ENCODE measurements at places on chromosomes 4 and X. TPM values are rescaled to one million over a fixed set of nuclear protein-coding genes. Genes with fewer than 3 reads are reported as not detected.

- H3K36me3 ChIP-seq, result no peaks in the 10 kb centered on the region
- DNase-seq, result no peak
- H3K4me1 ChIP-seq, result no peaks in the 10 kb centered on the region
- H3K4me3 ChIP-seq, result no peak overlapping the region
These were observed 25.5 kb upstream of the MYOZ2 start for GRCh38 chr4:119110121-119110520.

- no peak for DNase-seq
- no peaks in the 10 kb centered on the region for H3K27me3 ChIP-seq
- no peak overlapping the region for H3K4me3 ChIP-seq
- no peaks in the 10 kb centered on the region for H3K4me1 ChIP-seq
These were observed 15.3 kb downstream of the NPY1R start for GRCh38 chr4:163317110-163317509.

GRCh38 chr4:112130906-112131305 is 14.3 kb upstream of the FAM241A start:
- H3K4me3 ChIP-seq, result no peak overlapping the region
- H3K36me3 ChIP-seq, result no peaks in the 10 kb centered on the region
- DNase-seq, result no peak
- no peaks in the 10 kb centered on the region for H3K27me3 ChIP-seq
- no peaks in the 10 kb centered on the region for H3K4me1 ChIP-seq

DNA sequence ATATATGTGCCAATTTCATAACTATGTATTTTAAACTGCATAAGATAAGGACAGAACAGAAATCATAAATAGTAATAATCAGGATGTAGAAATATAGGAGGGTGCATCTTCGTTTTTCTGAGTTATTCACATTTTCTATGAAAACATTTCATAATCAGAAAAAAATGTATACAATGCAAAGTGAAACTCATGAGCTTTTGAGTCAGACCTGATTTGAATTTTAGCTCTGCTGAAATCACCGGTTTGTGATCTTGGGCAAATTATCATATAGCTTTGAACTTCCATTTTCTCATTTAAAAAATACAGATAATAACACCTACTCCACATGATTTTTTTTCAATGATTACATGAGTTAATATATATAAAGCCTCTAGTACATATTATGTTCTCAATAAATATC is 106.9 kb downstream of the KDR start:
- no peaks in the 10 kb centered on the region for H3K36me3 ChIP-seq
- H3K4me1 ChIP-seq, result no peaks in the 10 kb centered on the region
- no peak for DNase-seq
- no peaks in the 10 kb centered on the region for H3K27me3 ChIP-seq
- no peak overlapping the region for H3K4me3 ChIP-seq

- no peaks in the 10 kb centered on the region for H3K36me3 ChIP-seq
- H3K4me3 ChIP-seq, result no peak overlapping the region
- no peaks in the 10 kb centered on the region for H3K27me3 ChIP-seq
- H3K27ac ChIP-seq, result no peak overlapping the region
- no peak for DNase-seq
- no peaks in the 10 kb centered on the region for H3K4me1 ChIP-seq
These were observed 130.8 kb upstream of the IL1RAPL2 start for GRCh38 chrX:104435249-104435648.

DNA sequence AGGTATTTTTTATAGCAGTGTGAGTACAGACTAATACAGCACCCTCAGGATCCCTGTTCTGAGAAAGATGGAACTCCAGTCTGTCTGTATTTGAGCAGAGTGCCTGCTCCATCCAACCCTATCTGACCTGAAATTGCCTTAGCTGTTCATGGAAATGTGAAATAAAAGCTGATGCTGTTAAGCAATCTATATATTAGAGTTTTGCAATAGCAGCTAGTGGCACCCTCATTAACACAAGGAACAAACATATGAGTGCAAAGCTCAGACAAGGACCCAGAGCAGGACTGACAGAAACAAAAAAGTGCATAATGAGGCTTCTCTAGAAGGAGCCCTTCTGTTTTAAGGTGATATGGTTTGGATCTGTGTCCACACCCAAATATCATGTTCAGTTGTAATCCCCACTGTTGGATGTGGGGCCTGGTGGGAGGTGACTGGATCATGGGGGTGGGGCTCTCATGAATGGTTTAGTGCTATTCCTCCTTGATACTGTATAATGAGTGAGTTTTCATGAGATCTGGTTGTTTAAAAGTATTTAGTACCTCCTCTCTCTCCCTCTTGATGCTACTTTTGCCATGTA is 272.9 kb upstream of the KLF3 start:
- H3K4me3 ChIP-seq, result no peak overlapping the region
- no peaks in the 10 kb centered on the region for H3K36me3 ChIP-seq
- no peak for DNase-seq

DNA sequence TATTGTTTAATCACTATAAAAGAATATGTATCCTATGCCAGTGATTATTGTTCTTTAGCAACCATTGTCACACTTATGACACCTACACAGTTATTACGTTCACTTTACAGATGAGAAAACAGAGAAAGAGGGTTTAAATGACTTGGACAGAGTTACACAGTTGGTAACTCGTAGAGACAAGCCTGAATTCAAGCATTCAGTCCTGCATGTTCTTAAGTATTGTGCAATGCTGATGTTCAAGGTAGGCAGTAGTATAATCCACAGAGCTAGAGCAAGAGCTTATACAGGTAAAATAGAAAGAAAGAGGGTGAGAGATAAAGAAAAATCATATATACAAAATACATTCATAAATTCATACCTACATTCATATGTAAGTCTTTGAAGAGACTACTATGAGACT is 249.8 kb upstream of the ANXA10 start:
- no peak overlapping the region for H3K4me3 ChIP-seq
- H3K36me3 ChIP-seq, result no peaks in the 10 kb centered on the region
- no peak for DNase-seq
- no peak overlapping the region for H3K27ac ChIP-seq
- no peaks in the 10 kb centered on the region for H3K4me1 ChIP-seq

DNA sequence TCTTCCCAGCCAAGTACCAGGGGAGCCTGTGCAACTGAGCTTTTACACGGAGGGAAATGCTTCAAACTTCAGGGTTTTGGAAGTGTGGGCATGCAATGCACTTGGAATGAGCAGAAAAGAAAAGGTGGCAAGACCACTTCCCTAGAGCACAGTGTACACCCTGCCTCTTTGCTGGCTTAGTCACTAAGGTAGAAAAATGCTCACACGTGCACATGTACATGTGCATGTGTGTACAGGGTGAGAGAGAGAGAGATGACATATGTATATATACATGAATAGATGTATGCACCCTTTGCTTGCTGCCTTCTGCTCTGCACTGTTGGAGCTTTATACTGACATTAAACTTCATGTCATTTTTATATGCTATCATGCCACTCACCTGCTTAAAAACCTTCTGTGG is 7.9 kb upstream of the KLF3 start:
- no peak overlapping the region for H3K4me3 ChIP-seq
- no peaks in the 10 kb centered on the region for H3K4me1 ChIP-seq
- H3K36me3 ChIP-seq, result no peaks in the 10 kb centered on the region
- DNase-seq, result no peak

GRCh38 chr4:151422854-151423253 is 13.9 kb downstream of the FHIP1A start:
- no peaks in the 10 kb centered on the region for H3K36me3 ChIP-seq
- no peaks in the 10 kb centered on the region for H3K4me1 ChIP-seq
- H3K4me3 ChIP-seq, result no peak overlapping the region
- no peak overlapping the region for H3K27ac ChIP-seq
- no peak for DNase-seq

DNA sequence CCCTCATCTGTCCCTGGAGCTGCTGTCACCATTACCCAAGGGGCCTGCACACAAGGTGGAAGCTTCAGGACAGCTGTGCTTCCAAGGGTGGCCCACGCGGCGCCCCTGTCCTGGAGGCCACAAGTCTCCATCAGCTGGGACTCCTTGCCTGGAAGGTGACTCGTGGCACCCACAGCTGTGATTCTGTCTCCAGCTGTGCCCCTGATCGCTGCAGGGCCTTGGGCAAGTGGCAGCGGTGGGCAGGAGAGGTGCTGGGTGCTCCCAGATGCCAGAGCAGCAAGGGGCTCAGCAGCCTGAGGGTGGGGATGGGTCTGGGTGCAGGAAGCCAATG is 9.0 kb upstream of the DUSP9 start:
- H3K4me1 ChIP-seq, result no peaks in the 10 kb centered on the region
- no peak overlapping the region for H3K4me3 ChIP-seq
- no peak for DNase-seq
- peaks cover 3% of the 10 kb centered on the region for H3K27me3 ChIP-seq
- no peak overlapping the region for H3K27ac ChIP-seq
- H3K36me3 ChIP-seq, result no peaks in the 10 kb centered on the region

Gene IBSP
- not detected for total RNA-seq

Gene CTAG2
- not detected for total RNA-seq

Gene RHOH
- total RNA-seq, result 1.5 TPM

Gene CT45A5
- not detected for total RNA-seq

Gene NUP54
- total RNA-seq, result 76.8 TPM

Gene MSL3
- total RNA-seq, result 39.4 TPM

Gene SPP1
- total RNA-seq, result 98.6 TPM

Gene TRO
- total RNA-seq, result 20.0 TPM

Gene HELT
- not detected for total RNA-seq

Gene F11
- total RNA-seq, result not detected

Gene S100P
- 0.26 TPM for total RNA-seq

All from uterus (tissue), 4 donors.